ENCODE measurements at places on chromosomes 2 and 18.

GRCh38 chr2:133497270-133497893 lies 70.9 kb downstream of the NCKAP5 start:
- no peak for DNase-seq

- DNase-seq = no peak
These were observed 151.3 kb downstream of the TANC1 start for GRCh38 chr2:159119652-159120257.

GRCh38 chr18:59114160-59114559 lies 25.5 kb upstream of the SEC11C start:
- no peak for DNase-seq

DNA sequence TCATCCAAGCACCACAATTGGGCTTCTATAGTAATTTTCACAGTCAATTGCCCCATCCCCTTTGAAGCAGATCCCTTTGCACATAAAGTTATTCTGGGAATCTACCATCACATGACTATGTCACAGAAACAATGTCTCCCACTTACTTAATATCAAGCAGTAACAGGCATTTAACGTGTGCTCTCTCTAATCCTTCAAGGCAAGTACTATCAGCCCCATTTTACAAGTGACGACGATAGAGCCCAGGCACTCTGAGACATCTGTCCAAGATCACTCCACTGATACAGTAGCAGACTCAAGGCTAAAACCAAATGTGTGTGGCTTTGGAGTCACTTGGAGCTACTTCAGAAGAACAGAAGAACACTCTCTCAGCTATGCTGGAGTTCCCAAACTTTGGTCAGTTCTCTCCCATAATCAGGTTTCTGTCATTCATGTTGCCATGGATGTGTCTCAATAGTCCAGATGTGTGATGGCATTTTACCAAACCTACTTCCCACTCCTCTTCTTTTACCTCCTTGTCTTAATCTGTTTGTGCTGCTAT lies 39.7 kb downstream of the PID1 start:
- DNase-seq = no peak
